ENCODE measurements at places on chromosomes 3 and 15.

GRCh38 chr15:47951781-47952180 is 169.0 kb upstream of the SLC24A5 start:
- DNase-seq, result no peak

DNA sequence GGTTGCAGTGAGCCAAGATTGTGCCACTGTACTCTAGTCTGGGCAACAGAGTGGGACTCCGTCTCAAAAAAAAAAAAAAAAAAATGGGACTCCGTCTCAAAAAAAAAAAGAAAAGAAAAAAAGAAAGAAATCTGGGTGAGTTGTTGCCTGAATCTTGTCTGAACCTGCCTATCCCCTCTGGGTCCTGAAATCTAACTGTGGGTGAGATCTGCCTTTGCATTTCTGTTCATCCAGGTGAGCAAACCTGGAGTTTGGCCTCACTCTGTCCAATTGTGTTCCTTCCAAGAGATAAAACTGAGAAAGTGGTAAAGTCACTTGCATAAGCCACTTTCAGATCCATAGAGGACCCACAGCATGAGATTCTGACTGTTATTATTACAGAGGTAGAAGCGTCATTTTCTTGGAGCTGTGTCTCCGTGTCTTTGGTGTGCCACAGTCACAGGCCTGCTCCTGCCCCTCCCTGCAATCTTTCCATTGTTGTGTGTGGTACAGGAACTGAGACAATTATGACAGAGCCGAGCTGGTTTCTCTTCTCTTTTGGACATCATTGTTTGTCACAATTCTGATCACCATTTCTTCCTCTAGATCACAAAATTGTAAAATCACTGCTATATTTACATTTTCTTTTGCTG is 235.9 kb downstream of the LPP start:
- peak; percentile 28 for DNase-seq

- no peak for DNase-seq
These were observed 606 bp downstream of the EIF2A start for GRCh38 chr3:150547045-150547741.

DNA sequence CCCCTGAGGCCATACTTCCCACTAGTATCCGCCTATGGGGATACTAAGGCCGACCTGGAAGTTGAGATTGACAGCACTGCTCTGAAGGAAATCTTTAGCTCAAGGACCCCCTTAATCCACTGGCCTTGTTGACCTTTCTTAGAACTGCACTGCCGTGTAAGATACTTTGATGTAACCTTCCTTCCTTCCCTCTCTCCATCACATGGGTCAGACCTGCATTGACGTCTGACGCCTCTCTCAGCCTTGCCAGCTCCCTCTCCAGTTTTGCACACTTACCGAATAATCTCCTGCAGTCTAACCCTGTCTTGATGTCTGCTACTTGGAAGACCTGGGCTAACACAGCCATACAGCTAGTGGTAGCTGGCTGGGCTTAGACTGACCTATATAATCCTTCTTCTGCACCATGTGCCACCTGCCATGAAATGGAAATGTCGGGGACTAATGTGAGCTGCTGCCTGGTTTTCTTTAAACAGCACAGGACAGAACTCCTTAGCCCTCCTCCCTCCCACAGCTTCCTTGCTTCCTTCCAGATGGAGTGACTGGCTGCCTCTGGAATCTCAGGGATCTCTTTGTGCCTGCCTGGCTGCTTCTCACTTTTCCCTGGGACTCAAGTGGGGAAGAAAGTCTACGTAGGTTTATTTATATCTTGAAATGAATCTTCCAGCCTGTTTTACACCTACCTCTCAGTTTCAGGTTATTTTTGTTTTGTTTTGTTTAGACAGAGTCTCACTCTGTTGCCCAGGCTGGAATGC is 39.2 kb upstream of the HERC1 start:
- DNase-seq, result no peak

DNA sequence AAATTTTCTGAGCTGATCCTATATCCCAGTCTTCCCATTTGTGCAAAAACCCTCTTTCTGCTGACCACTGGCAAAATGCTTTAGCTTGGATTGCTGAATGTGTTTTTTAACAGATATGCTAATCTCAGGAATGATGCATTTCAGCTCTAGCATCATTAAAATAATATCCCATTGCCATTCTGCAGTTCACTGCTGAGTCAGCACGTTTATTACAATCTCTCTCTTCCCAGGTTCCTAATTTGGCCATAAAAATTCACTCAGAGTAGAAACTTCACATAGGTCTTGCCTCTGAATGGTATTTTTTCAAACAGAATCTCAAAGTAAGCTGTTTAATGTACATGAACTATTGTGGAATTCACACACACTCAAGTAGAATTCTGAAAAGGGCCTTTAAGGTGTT is 509.6 kb upstream of the SUCLG2 start:
- no peak for DNase-seq

DNA sequence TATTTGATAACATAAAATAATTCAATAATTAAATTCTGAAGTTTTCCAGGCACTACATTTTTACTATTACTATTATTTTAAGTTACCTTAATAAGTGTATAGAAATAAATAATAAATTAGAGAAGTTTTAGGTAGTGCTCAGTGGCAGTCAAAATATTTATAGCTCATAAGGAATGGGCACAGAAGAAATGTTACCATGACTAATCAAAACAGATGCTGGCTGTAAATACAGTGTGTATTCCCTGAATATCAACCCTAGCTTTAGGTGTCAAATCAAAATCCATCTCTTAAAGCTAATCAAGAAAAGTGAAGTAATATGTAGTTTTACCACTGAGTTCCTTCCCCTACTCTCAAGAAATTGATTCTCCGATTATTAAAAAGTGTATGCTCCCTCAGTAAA is 35.5 kb downstream of the ZBTB20 start:
- no peak for DNase-seq

GRCh38 chr3:17023006-17023664 is 138.4 kb downstream of the PLCL2 start:
- DNase-seq, result peak; percentile 53

GRCh38 chr3:9690451-9691450 is 12.9 kb upstream of the CPNE9 start:
- no peak for DNase-seq

DNA sequence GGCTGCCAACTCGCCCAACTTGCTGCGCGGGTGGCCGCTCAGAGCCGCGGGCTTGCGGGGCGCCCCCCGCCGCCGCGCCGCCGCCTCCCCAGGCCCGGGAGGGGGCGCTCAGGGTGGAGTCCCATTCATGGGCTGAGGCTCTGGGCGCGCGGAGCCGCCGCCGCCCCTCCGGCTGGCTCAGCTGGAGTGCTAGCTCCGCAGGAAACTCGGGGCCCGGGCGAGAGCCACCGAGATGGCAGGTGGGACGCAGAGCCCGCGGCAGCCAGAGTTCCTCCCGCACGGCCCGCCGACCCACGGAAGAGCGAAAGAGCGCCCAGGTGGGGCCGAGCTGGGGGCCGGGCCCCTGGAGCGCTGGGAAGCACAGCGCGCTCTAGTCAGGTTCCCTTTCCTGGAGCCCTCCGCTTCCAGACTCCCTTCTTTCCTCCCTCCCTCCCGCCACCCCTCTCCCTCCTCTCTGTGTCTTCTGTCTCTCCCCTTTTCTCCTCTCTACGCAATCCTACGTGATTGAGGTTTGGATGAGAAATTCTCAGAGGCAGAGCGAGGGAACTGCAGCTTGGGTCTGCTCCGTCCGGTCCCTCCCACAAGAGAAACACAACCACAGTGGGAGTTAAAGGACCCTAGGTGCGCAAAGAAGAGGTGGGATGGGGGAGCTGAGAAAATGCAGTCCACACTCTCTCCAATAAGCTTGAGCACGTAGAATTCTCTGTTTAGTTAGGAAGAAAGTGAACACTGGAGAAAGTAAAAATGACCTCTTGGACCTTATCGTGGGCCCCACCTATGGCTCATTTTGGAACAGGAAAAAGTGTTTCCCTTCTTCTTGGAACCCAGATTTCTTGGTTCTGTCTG is 317.3 kb downstream of the FGF12 start:
- no peak for DNase-seq

- DNase-seq, result no peak
These were observed 22.2 kb upstream of the MAGEF1 start for GRCh38 chr3:184733971-184734608.

GRCh38 chr3:30643763-30644462 is 37.5 kb downstream of the TGFBR2 start:
- DNase-seq, result peak; percentile 61

- DNase-seq, result no peak
These were observed 132.7 kb upstream of the TPRG1 start for GRCh38 chr3:189038773-189039745.

DNA sequence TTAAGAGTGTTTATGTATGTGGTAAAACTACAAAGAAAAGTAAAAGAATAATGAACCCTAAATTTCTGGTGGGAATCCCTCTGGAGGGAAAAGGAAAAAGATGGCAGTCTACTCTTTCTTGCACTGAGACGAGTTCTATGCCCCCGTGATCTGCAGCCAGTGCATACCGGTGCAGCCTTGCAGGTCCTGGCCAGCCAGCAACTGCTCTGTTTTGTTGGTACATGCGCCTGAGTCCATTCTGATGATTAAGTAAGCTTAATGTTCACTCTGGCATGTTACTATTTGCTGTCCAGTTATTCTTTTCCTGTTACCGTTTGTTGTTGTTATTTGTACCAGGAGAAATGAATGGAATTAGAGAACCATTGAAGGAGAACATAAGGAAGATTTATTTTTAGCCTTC is 95.1 kb upstream of the TMC3 start:
- no peak for DNase-seq

GRCh38 chr3:72270072-72270681 is 485.2 kb upstream of the PROK2 start:
- DNase-seq, result no peak

- DNase-seq, result no peak
These were observed 15.2 kb downstream of the RMDN3 start for GRCh38 chr15:40739854-40740253.

- DNase-seq, result no peak
These were observed 88.6 kb downstream of the LRIG1 start for GRCh38 chr3:66411961-66412887.
